ENCODE measurements at places on chromosomes 7 and 10.

- DNase-seq, result no peak
Measured at GRCh38 chr10:11520892-11521291, 90.6 kb downstream of the USP6NL start.

GRCh38 chr10:89171263-89171872 lies 35.7 kb downstream of the CH25H start:
- DNase-seq, result no peak

GRCh38 chr10:66822801-66823200 lies 103.0 kb upstream of the LRRTM3 start:
- no peak for DNase-seq

GRCh38 chr7:155233311-155234157 lies 64.1 kb upstream of the INSIG1 start:
- DNase-seq, result no peak

GRCh38 chr7:95126053-95126709 lies 198.2 kb downstream of the PON1 start:
- no peak for DNase-seq
